ENCODE measurements at places on chromosomes 3 and 15.

GRCh38 chr3:129045675-129046036 is 14.9 kb upstream of the GP9 start:
- DNase-seq = no peak

DNA sequence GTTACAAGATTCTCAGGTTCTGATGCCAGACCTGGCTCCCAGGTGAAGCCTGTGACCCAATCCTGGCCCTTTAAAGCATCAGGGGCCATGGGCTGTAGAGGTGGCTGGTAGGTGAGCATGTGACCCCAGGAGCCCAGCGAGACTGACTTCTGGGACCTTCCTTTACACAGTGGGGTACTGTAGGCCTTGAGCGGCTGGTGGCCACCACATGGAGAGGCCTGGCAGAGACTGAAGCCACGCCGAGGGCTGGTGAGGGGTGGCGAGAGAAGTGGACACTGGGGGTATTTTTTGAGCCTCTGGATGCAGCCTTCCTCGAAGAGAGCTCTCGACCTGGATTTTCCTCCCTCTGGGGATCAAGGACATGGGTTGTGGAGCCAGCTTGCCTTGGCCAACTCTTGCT is 71.2 kb upstream of the ITGA11 start:
- no peak for DNase-seq

DNA sequence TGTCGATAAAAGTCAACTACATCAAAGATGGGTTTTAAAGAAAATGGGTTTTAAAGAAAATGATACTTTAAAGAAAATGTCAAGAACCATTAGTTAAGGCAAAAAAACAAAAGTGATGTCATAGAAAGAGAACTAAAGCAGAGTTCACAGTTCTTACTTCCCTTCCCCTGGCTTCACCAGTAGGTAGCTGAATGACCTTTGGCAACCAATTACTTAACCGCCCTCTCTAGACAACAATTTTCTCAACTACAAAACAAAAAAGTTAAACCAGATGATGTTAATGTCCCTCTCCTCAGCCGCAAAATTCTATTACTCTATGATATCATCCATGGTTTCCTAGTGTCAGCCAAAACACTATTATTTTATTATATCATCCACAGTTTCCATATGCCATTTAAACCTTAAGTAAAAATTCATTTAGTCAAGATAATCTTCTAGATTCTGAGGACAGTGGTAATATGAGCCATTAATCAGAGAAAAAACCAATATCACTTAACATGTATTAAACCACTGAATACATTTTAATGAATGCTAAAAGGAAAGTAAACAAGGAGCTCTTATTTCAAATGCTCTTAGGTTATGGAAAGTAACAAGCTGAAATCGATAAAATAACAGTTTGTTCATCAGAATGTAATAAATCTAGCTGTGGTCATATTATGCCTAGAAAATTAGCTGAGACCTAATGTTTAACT is 13.1 kb downstream of the RYK start:
- DNase-seq = no peak

- DNase-seq = no peak
Observed at GRCh38 chr3:105365081-105365390, 1.7 kb upstream of the ALCAM start.

DNA sequence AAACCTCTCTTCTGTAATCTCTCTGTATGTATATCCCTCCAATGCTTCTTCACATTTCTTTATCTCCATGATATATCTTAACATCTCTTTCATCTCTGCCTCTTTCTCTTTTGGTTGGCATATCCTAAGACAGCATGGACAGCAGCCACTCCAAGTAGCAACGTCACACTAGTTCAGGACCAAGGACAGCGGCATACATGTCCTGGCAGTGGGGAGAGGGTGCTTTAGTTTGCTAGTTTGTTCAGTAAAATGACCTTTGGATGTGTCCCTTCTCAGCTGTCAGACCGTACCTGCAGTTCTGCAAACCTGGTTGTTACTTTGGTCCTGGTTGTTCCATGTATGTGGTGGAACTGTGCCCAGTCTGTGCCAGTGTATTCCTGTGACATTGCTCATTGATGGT is 225.6 kb upstream of the ROPN1 start:
- no peak for DNase-seq

DNA sequence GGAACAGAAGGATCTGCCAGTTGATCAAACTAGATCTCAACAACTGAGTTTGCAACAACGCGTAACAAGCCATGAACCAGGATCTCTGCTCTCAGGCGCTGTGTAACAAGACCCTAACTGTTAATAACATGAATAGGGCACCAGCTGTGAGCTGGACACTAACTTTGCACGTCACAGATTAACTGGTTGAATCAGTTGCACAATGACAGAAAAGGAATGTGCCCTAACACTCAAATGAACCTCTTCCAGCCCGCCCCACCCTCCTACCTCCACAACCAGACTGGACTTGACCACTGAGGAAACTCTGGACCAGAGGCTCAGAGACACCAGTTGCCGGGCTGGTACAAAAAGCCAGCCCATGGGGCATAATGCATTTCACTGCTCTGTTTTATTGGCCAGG is 34.3 kb downstream of the MCF2L2 start:
- no peak for DNase-seq

DNA sequence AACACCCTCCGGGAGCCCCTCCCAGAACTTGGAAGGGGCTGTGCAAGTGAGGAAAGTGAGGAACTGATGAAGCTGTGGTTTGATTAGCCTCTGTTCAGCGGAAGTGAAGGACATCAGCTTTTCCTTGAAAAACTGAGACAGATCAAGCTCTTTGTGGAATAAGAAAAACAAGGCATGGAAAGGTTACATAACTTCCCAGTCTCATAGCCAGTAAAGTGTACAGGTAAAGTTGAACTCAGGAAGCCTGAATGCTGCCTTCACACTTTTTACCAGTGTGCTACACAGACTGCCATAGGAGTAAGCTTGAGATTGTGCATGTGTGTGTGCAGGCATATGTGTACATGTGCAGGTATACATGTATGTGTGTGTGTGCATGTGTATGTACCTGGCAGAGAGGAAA is 293.2 kb downstream of the FGF12 start:
- no peak for DNase-seq

- no peak for DNase-seq
Observed at GRCh38 chr3:97713634-97714033, 50.9 kb upstream of the ARL6 start.

DNA sequence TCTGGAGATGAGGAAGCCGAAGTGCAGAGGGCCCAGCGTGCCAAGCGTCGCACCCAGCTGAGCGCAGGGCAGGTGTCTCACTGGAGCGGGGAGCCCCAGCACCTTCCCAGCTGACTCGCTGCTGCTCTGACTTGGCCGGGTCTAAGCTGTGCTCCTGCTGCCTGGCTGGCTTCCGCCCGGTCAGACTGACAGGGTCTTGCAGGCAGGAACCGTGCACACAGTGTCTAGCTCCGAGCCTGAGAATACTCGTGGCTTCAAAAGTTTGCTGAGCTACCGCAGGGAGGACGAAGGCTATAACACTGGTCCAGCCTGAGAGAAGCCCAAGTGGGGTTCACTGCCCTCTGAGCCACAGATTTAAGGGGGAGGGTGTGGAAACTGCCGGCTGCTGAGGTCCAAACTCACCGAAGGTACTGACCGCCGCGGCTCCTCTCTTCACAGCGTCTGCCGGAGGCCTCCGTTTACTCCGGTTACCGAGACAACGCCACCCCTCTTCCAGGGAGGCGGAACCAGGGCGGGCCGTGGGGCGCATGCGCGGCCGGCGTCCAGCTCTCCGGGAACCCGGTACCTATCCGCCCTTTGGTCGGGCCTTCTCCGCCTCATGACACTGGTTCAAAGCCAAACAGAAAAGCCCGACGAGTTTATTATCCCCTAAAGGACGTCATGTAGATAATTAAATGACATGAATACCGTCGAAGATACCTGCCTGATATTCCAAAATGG is at the start of gene CFAP44:
Gene CFAP44 (minus strand): TSS at position 443 of the 720 bp plus-strand sequence. CDS start 7,829 bp downstream, outside the sequence.
- DNase-seq = peak; percentile 72

GRCh38 chr3:197376735-197377555 is 78.5 kb upstream of the DLG1 start:
- DNase-seq = no peak
